ENCODE measurements at places on chromosomes 5 and 9.

DNA sequence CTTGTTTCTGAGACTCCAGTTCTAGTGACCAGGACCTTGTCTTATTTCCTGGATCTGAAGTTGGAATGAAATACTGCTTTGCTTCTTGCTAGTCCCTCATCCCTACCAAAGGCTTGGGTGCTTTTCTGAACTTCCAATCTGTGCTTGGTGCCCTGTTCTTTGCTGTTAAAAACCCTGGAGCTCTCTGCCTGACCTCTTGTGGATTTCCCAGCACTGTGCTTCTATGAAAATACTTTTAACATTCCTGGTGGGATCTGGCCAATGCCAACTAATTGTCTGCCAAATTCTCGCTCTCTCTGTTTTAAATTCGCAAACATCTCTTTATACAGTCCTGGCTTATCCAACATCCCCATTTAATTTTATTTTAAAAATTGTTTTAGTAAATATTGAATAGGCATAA lies 26.7 kb upstream of the CSNK1G3 start:
- no peak for DNase-seq

GRCh38 chr9:97741947-97742346 lies 44.8 kb upstream of the XPA start:
- DNase-seq: no peak

- DNase-seq: no peak
Observed at GRCh38 chr9:12718482-12719026, 25.4 kb downstream of the TYRP1 start.

DNA sequence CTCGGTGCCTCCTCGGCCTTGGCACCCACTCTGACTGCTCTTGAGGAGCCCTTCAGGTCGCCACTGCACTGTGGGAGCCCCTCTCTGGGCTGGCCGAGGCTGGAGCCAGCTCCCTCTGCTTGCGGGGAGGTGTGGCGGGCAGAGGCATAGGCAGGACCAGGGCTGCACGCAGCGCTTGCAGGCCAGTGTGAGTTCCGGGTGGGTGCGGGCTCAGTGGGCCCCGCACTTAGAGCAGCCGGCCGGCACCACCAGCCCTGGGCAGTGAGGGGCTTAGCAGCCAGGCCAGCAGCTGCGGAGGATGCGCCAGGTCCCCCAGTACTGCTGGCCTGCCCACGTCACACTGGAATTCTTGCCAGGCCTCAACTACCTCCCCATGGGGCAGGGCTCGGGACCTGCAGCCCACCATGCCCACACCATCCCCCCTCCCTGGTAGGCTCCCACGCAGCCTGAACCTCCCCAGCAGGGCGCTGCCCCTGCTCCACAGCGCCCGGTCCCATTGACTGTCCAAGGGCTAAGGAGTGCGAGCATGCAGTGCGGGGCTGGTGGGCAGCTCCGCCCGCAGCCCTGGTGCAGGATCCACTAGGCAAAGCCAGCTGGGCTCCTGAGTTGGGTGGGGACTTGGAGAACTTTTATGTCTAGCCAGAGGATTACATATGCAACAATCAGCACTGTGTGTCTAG lies 602.9 kb upstream of the ST8SIA4 start:
- DNase-seq: no peak

DNA sequence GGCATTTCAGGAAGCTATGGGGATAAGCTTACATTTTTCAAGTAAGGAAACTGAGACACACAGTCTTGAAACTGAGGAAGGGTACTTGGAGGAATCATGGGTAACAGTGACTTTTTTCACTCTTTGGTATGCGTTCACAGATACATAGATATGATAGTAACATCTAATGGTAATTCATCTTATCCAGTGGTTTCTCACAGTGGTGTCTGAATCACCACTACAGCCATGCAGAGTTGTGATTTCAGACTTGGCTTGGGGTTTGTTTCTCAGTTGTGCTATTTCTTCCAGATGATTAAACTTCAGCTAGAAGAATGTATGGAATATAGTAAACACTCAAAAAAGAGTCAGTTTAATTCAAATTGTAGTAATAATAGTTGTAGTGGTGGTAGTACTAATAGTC lies 239.1 kb upstream of the NUDT12 start:
- no peak for DNase-seq

GRCh38 chr9:86792136-86792535 lies 155.2 kb downstream of the GAS1 start:
- DNase-seq: no peak

- DNase-seq: no peak
Observed at GRCh38 chr5:23494558-23494957, 12.9 kb upstream of the PRDM9 start.

DNA sequence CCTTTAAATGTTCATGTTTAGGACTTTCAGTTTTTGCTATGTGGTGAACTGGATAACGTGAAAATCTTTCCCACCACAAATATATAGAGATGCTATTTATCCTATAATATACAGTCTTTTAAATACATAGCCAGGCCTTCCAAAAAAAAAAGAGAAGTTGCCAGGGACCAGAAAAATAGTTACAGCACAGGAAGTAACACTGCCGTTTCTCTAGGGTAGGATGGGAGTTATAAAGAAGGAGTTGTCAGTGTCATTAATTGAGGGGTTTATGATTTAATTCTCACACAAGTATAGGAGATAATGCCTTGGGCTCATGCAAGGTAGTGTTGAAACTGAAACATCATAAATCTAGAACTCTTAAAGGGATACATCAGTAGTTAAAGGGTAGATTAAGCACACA lies 83.9 kb downstream of the LRRC70 start:
- DNase-seq: no peak

- DNase-seq: no peak
Observed at GRCh38 chr9:133485531-133486260, 6.8 kb upstream of the SLC2A6 start.

- no peak for DNase-seq
Observed at GRCh38 chr9:109114670-109115069, 5.1 kb downstream of the TMEM245 start.

GRCh38 chr5:74055486-74056106 lies 429.6 kb downstream of the ARHGEF28 start:
- no peak for DNase-seq

- no peak for DNase-seq
Observed at GRCh38 chr9:137423514-137424291, 510 bp downstream of the NOXA1 start.

DNA sequence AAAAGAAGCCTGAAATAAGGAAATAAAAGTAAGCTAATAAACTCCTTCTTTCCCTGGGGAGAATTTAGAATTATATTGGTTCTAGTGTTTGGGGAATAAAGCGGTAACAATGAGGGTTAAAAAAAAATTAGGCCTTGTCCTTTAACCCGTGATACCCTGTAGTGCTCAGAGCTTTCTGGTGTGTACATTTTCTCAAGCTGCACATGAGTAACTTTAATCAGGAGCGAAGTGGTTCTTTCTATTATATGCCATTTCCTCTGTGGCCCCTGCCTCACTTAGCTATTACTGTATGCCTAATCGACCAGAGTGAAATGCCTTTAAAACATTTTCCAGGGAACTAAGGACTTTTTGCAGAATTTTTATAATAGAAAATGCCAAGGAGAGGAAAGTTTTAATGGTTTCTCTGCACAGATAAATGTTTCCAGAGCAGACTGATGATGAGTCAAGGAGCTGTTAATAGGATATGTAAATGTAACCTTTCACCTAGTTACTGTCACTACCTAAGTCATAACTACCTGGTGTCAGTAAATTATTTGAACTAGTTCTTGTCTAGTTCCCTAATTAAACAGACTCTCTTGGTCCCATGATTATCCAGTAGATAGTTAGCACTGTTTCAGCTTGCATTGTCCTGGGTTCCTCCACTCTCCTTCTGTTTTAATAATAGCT lies 7.6 kb downstream of the PAM start:
- no peak for DNase-seq

DNA sequence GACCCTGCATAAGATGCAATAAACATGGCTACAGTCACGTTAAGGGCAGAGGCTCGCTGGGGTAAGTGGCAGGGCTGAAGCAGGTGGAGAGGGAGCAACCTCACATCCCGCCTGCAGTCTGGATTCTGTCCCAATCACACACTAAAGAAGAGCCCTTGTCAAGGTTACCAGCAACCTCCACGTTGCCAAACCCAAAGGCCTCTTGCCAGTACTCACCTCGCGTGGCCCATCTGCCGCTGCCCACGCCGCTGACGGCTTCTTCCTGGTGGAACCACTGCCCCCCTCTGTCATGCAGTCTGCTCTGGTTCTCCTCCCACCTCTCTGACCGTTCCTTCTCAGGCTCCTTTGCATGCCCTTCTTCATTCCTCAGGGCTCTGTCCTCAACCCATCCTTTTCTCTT lies 8.8 kb downstream of the AQP7 start:
- DNase-seq: no peak

GRCh38 chr9:72826996-72827949 lies 125.6 kb downstream of the ALDH1A1 start:
- no peak for DNase-seq

- no peak for DNase-seq
Observed at GRCh38 chr9:129001504-129002325, 26.4 kb downstream of the SH3GLB2 start.

GRCh38 chr5:149289301-149289700 lies 17.6 kb downstream of the AFAP1L1 start:
- DNase-seq: no peak

- no peak for DNase-seq
Observed at GRCh38 chr9:115191667-115192066, 73.7 kb upstream of the TNC start.

GRCh38 chr5:3218916-3219650 lies 376.5 kb upstream of the IRX1 start:
- no peak for DNase-seq

DNA sequence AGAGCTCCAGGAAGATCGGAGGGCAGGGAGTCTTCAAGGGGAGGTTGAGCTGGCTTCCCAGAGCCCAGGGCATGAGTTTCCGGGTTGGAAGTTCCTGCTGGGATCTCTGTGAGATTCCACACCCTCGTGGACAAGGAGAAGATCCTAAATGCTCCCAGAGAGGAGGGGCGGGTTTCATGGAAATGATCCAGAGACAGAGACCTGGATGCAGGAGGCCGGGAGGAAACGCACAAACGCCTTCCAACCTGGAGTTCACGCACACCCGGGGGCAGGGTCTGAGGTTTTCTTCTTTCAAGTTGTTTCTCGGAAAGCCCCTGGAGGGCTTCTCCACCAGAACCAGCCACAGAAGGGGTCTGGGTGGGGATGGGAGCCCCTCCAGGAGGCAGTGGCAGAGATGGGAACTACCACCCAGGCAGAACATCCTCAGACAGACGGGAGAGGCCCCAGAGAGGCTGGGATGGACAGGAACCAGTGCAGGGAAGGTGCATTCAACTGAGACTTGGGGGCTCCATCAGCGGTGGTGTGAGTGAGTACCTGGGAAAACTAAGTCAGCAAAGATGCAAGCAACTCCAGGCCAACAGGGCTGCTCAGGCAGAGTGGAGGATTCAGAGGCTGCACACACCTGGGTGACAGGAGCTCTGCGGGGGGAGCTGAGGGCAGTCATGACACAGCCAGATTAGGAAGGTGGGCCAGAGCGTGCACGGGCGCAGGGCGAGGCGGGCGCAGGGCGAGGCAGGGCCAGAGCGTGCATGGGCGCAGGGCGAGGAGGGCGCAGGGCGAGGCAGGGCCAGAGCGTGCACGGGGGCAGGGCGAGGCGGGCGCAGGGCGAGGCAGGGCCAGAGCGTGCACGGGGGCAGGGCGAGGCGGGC lies 52.1 kb upstream of the EXOC3 start:
- no peak for DNase-seq

DNA sequence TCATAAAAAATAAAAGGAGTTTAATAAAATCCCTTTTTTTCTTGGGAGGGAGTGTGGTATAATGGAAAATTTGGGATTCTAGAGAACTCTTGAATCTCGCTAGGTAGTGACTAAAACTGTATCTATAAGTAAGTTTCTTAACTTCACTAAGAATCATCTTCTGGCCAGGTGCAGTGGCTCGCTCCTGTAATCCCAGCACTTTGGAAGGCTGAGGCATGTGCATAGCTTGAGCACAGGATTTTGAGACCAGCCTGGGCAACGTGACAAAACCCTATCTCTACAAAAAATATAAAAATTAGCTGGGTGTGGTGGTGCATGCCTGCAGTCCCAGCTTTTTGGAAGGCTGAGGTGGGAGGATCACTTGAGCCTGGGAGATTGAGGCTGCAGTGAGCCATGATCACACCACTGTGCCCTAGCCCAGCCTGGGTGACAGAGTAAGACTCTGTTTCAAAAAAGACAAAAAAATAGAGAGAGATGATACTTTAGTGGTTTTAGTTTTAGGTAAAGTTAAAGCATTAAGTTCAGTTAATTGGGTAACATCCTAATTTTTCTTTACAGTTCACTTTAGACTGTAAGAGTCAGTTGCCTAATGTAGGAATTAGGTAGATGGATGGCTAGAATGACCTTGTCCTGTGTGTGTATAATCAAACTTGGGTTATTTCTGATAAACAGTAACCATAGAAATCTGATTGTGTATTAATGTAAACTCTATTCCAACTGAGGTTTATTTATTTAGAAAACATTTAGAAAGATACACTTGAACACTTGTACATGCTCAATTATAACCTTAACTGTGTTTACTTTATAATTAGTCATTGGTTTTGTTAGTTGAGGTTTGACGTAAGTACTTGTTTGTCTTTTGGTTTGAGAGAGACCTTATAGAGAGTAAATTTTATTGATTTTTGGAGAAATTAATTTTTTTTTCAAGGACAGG lies 17.8 kb downstream of the UNC13B start:
- no peak for DNase-seq

DNA sequence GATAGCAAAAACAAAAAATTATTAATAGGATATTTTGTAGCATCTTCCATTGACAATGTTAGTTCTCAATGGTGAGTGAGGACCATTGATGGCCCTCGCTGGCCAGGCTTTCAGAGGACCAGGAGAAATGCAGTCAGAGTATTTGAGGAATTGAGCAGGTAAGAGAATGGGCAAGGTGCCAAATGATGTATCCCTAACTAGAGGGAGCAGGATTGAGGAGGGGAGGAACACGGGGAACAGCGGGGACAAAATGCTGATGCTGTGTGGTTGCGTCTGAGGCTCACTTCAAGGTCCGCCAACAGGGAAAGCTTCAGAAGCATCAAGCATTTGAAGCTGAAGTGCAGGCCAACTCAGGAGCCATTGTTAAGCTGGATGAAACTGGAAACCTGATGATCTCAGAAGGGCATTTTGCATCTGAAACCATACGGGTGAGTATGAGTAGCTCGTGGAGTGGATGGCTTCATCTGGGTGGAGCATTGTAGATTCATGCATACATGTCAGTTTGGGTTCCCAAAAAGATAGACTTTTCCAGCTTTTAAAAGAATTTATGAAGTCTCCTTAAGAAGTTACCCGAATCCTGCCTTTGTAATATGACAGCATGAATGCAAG lies 16.2 kb downstream of the SPTAN1 start:
- DNase-seq: no peak

DNA sequence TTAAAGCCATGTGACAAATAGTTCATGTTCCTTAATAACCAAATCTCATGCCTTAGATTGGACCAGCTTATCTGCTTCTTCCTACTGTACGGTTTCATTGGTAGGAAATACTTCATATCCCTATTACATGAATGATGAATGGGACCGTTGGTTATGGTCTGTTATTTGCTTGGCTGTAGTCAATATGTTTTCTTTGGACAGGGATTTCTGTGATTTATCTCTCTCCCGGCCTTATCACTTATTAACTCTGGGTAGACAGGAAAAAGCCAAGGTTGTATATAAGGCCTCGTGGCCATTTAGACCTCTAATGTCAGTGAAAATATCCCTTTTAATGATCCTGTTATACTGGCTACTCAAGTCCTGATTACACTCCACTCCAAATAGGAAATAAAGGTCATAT lies 330.6 kb downstream of the EBF1 start:
- no peak for DNase-seq
